ENCODE measurements at places on chromosomes 5 and 9. TPM values are rescaled to one million over a fixed set of nuclear protein-coding genes. Genes with fewer than 3 reads are reported as not detected.

DNA sequence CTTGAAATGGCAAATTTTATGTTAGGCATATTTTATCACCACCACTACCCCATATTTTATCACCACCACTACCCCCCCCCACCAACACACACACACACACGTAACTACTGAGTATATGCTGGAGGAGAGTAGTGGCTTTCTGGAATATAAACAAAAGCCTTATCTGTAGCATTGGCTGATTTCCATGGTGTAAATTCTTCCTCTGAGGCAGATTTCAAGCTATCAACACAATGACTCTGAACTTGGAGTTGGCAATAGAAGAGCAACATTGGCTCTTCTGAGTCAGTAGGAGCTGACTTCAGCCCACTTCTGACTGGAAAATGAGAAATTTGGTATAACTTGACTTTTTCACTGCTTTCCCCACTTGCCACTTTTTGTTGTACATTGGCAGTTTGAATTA, 143.0 kb downstream of the CAVIN4 start:
- no peak for DNase-seq

The FRMPD1 gene
- 2.1 TPM for total RNA-seq

The PCDHA3 gene
- total RNA-seq = 0.20 TPM

GRCh38 chr5:97529354-97529985, 346.4 kb upstream of the RIOK2 start:
- no peak for DNase-seq

DNA sequence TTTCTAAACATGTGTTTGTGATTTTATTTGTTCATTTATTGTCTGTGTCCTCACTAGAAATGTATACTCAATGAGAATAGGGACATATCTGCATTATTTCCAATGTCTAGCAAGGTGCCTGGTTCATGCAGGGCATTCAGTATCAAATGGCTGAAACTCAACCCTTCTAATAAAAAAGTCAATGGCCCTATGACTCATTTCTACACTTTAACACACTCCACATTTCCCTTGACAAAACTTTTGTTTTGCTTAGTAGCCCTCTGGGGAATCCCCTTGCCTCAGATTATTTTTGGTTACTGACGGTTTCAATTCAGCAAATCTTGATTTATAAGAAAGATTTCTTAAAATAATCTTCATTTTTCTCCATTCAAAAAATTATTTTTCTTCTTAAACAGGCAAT, 206.0 kb upstream of the DMRTA1 start:
- DNase-seq = no peak

DNA sequence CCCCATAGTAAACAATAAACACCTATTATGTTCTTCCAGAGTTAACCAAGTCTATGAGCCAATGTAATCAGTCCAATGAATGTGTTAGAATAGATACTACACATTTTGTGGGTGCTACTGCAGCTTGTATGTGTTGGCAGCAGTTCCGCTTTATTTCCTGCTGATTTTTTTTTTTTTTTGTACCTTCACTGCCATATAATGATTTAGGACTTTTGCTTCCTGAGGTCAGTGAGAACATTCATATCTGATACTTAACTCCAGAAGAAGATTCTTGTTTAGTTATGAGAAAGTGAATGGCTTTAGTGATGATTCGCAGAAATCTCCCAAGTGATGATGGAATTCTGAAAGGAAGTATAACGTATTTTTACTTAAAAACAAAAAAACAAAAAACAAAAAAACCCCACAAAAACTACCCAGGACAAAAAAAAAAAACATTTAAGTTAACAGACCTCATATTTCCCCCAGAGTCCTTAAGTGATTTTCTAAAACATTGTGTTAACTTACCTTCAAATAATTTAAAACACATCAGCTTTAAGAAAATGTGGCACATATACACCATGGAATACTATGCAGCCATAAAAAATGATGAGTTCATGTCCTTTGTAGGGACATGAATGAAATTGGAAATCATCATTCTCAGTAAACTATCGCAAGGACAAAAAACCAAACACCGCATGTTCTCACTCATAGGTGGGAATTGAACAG, 24.7 kb upstream of the LMNB1 start:
- DNase-seq = no peak

DNA sequence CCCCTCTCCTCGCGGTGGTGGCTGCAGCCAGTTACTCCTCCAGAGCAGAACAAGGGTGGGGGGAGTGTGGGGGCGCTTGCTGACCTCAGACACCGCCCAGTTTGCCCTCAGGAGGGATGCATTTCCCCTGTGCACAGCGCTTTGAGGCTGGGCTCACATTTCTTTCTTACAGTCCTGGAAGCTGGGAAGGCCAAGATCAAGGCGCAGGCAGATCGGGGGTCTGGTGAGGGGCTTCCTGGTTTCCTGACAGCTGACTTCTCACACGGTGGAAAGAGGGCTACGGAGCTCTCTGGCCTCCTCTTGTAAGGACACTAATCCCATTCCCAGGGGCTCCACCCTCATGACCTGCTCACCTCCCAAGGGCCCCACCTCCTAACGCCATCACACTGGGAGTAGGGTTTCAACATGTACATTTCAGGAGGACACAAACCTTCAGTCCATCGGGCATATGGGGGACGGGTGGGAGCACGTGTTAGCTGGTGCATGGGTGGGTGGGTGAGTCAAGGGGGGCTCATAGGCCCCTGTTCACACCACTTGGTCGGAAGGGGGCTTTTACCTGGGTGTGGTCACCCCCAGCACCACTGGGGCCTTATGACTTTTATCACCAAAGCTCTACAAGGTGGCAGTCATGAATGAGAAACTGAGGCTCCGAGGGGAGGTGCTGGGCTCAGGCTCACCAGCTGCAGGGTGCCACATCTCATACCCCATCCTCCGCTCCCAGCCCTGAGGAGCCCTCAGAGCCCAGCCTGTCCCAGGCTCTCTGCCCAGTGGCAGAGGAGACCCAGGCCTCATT, 7.7 kb upstream of the SCGB3A1 start:
- no peak for DNase-seq

The TMEM232 gene
- total RNA-seq = 3.7 TPM

GRCh38 chr5:142202282-142202681, 93.7 kb downstream of the NDFIP1 start:
- DNase-seq = no peak

DNA sequence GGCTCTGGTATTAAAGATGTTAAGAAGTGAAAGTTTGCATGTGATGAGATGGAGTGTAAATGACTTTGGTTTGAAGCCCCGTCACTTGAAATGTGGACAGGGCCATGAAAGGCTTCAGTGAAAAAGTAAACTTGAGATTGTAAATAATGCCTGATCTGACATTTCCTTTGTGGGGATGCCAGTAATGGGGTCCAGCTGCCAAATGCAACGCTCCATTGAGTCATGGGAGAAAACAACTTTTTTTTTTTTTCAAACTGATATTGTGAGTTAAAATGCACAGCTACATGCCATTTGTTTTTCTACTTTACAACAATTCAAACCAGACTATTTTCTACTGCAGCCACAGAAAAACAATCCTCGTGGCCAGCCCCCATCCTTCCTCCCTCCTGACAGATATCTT, 327.0 kb upstream of the TNC start:
- DNase-seq = peak; percentile 30

DNA sequence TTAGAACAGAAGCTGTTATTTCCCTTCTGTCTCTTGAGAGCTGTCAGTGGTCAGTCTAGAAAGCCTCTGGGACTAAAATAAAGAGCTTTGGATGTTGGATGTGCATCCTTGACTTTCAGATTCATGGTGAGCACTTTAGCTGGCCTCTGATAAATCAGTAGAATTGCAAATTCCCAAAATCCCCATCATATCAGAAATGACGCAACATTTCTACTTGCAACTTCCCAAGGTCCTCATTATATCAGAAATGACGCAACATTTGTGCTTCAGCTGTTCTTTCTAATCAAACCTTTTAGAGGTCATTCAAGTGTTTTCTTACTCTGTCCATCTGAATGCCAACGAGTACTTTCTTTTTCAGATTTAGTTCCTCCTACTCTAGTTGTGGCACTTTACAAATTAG, 167.3 kb upstream of the MOCS2 start:
- no peak for DNase-seq

GRCh38 chr5:73266925-73267765, 94.2 kb downstream of the TMEM174 start:
- DNase-seq = no peak

GRCh38 chr5:133117912-133118445, 66.2 kb downstream of the HSPA4 start:
- DNase-seq = peak; percentile 39

The PCDHB2 gene
- 3.1 TPM for total RNA-seq

DNA sequence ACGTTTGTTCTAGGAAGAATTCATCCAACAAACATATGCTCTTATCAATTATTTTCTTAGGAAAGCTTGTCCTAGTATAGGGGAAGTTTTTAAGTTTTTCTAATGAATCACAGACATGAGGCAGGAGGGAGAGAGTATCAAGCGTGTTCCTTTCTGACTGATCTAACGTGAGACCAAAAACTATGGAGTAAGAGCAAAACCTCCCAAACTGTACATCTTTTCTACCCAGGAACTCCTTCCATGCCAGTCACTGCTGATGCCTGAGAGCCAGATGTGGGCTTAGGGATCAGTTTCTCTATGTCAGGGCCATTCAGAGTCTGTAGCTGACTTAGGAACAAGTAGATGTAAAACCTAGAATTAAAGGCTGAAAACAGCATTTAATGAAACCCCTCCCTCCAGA, 51.7 kb upstream of the NFIB start:
- DNase-seq = no peak

GRCh38 chr9:130275156-130275555, 9.6 kb downstream of the HMCN2 start:
- DNase-seq = no peak

- no peak for DNase-seq
Measured at GRCh38 chr9:16002816-16003215, 450.0 kb downstream of the CCDC171 start.

The FOXD4L4 gene
- 0.20 TPM for total RNA-seq

The PRDM9 gene
- total RNA-seq = not detected

The OR1Q1 gene
- total RNA-seq = not detected

- DNase-seq = no peak
Measured at GRCh38 chr5:134005417-134006061, 764 bp upstream of the VDAC1 start.

The GDNF gene
- total RNA-seq = 2.7 TPM

The PKD2L2 gene
- 0.10 TPM for total RNA-seq
